Sigmoid colon (tissue), 7 donors: ENCODE measurements at places on chromosomes 6 and 20. TPM values are rescaled to one million over a fixed set of nuclear protein-coding genes. Genes with fewer than 3 reads are reported as not detected.

Gene CDC5L
- 9.5 TPM for polyA plus RNA-seq

Gene BMP5
- 2.4 TPM for polyA plus RNA-seq

Gene SPEF1
- polyA plus RNA-seq: not detected

Gene GSTA2
- polyA plus RNA-seq: not detected

Gene NOX3
- polyA plus RNA-seq: not detected

Gene CDK19
- polyA plus RNA-seq: 10.1 TPM
